Stimulated activated CD4-positive, alpha-beta T cell treated with anti-CD3 and anti-CD28 coated beads, Interleukin-15, amount 100 ng/mL, for 1 hour (primary cell): ENCODE measurements at places on chromosomes 1 and 21.

DNA sequence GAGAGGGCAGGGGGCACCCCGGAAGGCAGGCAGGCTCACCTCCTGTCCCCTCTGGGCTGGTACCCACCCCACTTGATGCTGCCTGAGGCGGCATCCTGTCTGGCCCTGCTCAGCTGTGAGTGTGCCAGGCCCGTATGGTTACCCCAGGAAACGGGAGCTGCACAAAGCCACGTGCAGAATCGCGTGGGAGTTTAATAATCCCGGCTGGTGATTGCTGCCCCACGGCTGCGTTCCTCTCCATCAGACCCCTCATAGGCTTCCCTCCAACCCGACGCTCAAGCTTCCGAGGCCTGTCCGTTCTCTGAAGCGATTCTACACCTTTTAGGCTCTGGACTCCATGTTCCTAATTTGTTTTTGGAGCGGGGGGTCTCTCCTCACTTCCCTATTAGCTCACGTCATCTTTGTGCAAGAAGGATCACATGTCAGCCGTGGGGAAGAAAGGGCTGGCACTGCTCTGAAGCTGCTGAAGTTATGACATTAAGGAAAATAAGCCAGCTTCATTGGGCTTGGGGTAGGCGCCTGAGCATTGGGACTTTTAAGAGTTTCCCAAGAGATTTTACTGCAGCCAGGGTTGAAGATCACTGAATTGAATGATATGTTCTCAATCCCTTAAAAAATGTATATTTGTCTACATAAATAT, 1.1 kb upstream of the B3GALT5 start:
- DNase-seq = no peak

- no peak for DNase-seq
Measured at GRCh38 chr21:32245971-32246370, 32.9 kb downstream of the MIS18A start.

DNA sequence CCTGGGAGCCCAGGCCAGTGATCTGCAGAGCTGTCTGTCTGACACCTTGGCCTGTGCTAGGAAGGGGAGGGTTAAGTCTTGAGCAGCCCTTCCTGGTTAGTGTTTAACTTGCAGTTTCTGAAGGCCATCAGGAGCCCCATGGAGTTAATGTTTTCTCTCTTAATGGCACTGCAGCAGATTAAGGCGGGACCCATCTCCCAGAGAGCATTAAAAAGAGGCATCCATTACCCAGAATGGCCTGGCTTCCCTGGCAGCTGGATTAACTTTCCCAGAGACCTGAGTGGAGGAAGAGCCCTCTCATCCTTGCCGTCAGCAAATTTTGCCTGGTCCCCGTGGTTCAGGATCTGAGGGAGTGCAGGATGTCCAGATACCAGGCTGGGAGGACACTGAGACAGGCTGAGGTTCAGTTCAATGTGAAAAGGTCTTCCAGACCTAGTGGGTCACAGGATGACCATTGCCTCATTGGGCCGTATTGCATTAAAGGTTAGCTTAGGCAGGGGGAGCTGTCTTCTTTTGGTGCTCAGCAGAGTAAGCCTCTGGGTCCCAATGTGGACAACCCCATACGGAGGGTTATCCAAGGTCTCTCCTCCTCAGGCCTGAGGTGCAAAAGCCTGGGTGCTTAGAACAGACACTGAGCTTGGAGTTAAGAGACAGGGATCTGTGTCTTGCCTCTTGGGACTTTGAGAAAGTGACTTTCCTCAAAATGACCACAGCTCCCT, 522.6 kb downstream of the PTPRU start:
- no peak for DNase-seq

GRCh38 chr1:210340841-210341240, 12.1 kb downstream of the HHAT start:
- DNase-seq = no peak

GRCh38 chr1:153683854-153684253, 5.4 kb downstream of the NPR1 start:
- DNase-seq = no peak

GRCh38 chr1:84772428-84772943, 82.2 kb upstream of the SSX2IP start:
- peak; percentile 18 for DNase-seq

DNA sequence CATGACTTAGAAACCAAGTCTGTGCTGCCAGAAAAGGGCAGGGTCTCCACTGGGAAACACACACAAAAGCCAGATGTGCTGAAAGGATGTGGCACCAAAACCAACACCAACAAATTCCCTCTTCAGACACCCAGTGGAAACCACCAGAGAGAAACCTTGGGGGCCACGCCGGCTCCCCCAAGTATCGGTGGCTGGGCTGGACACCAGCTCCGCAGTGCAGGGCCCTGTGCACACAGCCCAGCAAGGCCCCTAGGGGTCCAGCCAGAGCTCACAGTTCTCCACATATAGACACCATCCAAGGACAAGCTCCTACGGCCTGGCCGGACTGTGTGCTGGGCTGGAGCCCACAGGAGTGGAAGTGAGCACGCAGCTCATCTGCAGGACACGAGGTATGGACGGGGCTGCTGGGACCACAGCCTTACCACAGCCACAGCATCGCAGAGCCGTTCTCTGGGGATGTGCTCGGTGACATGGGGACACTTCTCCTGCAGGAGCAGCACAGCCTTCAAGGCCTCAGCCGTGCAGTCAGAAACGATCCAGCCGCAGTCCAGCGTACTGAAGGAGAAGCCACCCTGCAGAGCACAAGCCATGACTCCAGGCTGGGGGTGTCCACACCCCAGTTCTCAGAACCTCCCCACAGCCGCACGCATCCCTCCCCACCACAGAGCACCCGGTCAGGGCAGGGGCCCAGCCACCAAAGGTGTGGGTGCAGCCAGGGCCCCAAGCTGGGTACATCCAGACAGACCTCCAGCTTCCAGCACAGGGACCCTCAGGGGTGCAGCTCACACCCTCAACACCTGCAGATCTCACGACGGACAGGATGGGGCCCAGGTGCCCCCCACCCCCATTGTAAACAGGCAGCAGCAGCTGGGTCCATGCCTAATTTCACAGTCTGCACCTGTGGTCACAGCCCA, 21.3 kb downstream of the LSS start:
- no peak for DNase-seq

- no peak for DNase-seq
Measured at GRCh38 chr1:218025454-218025853, 259.6 kb upstream of the RRP15 start.

GRCh38 chr1:230537456-230537855, 104.8 kb upstream of the COG2 start:
- no peak for DNase-seq

GRCh38 chr1:206872139-206872538, 6.7 kb downstream of the IL20 start:
- no peak for DNase-seq

GRCh38 chr1:217090060-217090911, 367.1 kb upstream of the ESRRG start:
- DNase-seq = no peak

- DNase-seq = no peak
Measured at GRCh38 chr1:18789246-18789645, 70.2 kb downstream of the TAS1R2 start.

DNA sequence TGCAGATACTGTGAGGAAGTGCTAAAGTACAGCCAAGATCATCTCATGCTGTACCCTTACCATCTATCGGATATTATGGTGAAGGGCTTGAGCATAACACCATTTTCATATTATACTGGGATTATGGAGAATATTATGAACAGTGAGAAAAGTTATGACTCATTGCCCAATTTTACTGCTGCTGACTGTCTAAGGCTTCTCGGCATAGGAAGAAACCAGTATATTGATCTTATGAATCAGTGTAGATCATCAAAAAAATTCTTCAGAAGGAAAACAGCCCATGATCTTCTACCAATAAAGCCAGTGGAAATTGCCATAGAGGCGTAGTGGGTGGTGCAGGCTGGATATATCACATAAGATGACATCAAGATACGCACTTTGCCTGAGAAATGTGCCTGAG, 47.7 kb downstream of the PPIAL4G start:
- no peak for DNase-seq

- no peak for DNase-seq
Measured at GRCh38 chr1:154179946-154180687, 11.8 kb downstream of the TPM3 start.

DNA sequence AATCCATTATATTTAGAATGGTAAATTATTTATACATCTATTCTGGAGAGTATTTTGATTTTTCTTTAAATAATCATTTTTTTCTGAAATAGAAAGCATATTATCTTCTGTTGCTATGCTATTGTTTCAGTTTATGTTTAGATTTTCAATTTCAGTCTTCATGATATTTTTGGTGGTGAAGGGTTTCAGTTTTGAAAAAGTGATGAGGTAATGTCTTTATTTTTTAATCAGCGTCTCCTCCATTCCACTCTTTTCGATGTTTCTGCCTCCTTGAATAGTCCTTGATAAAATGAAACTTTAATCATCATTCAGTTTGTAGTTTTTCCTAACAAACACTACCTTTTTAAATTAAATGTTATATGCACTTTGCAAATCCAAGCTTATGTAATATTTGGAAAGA, 428.6 kb downstream of the PTPRC start:
- no peak for DNase-seq

DNA sequence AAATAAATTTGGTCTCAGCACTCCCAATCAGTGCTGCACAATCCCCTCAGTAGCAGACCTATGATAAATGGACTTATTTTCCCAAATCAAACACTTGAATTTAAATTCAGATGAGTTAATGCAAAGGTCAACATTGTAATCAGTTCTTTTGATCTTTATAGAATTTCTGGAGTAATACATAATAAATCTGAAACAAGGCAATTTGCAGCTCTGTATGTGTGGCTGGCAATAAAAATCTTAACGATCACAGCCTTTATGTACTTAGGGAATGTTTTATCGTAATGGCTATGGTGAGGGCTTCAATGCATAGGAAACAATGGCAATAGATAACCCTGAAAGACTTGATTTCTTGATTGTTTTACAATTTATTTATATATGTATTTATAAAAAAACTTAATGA, 91.4 kb downstream of the GPATCH2 start:
- DNase-seq = no peak

GRCh38 chr1:107213225-107213624, 72.4 kb downstream of the NTNG1 start:
- no peak for DNase-seq

GRCh38 chr1:20278692-20279130, 12.0 kb upstream of the VWA5B1 start:
- no peak for DNase-seq

GRCh38 chr1:114130846-114131525, 22.7 kb downstream of the SYT6 start:
- no peak for DNase-seq

DNA sequence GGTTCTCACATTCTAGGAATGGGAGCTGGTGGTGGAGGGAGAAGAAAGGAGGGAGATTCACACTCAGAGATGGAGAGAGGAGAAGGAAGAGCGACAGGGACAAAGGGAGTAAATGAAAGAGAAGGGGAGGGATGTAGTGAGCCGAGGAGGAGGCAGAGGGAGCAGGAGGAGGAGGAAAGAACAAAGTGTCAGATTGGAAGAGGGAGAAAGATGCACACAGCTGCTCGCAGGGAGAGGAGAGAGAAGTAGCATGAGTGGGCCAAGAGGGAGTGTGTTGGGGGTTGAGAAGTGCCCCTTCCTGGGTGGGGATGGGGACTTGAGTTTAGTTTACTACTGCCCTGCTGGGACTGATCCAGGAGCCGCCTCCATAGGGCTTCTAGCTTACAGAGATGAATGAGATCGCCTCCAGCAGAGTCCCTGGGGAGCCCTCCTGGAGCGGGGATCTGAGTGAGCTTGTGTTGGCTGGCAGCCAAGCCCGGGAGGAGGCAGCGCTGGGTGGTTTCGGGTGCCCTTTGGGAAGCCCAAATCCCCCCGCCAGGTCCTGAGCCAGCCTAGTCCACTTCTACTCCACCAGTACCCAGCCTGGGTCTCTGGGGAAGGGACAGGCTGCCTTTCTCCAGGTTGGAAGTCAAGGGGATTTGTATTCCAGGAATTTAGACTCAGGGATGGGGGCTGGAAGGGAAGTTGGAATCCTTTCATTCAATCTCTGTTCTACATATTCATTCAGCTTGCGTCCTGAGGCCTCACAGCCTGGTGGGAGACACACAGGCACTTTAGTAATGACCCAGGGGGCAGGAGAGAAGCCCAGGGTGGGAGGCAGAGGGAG, 20.9 kb downstream of the PTPRU start:
- no peak for DNase-seq

GRCh38 chr1:20682571-20683236, 21.5 kb upstream of the DDOST start:
- no peak for DNase-seq

DNA sequence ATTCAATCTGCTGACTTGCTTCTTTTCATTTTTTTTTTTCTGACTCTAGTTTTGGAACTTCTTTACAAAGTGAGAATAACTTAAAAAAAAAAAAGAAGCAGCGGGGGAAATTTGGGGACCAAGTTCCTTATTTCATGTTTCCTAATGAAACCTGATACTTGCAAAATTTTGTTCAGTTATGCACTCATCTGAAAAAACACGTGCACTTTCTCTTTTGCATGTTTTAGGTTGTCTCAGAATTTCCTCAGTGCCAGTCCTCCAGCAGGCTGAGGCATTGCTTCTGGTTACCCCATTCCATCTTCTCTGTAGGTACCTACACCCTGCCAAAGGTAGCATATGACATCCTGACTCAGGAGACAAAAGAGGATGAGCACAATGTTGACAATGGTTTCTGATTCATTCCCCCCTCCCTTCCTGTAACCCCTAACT, 299.7 kb downstream of the GRIK1 start:
- no peak for DNase-seq

DNA sequence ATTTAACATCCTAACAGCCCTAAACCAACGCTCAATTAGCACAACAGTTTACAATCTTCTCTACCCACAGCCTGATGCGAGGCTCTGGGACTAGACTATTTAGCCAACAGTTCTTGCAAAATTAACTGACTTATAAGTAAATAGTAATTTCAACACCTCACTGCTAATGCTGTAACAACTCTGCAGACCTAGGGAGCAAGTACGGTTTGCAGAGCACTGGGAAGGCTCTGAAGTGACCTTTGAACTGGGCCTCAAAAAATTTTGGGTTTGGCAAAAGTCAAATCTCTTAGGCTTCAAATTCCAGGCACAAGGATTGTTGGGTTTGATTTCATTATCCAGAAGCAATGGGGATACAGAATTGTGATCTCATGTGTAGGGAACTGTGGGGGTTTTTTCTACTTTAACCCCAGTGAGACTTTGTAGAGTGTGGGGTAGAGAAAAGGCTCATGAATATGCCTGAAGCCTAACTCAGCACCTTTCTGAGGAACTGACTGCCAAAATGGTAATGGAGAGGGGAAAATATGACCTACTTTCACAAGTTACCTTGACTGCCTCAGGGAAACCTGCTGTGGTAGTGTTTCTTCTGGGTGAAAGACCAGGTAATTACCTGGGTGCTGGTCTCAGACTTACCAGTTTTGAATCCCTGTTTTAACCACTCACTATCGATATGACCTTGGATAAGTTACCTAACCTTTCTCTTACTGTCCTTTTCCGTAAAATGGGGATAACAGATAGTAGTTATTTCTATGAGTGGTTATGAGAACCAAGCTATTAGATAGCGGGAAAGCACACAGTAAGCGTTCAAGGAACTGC, 889 bp upstream of the TXLNA start:
- no peak for DNase-seq

GRCh38 chr1:215819114-215819513, 252.0 kb downstream of the KCTD3 start:
- no peak for DNase-seq

- no peak for DNase-seq
Measured at GRCh38 chr1:242242983-242243382, 244.1 kb upstream of the MAP1LC3C start.

- no peak for DNase-seq
Measured at GRCh38 chr1:23419180-23419579, 5.4 kb downstream of the TCEA3 start.
